ENCODE measurements at places on chromosomes 11 and 22.

- DNase-seq, result no peak
These were observed 281.0 kb upstream of the C11orf87 start for GRCh38 chr11:109140857-109141515.

GRCh38 chr11:111063726-111064517 lies 181.6 kb upstream of the POU2AF2 start:
- no peak for DNase-seq

- no peak for DNase-seq
These were observed 698 bp upstream of the ANAPC15 start for GRCh38 chr11:72112978-72113808.

- no peak for DNase-seq
These were observed 304.6 kb downstream of the OPCML start for GRCh38 chr11:133227632-133228111.

- no peak for DNase-seq
These were observed 392.5 kb downstream of the CTTN start for GRCh38 chr11:70790671-70791300.

GRCh38 chr22:32261306-32261705 lies 6.2 kb upstream of the SLC5A4 start:
- DNase-seq, result no peak

DNA sequence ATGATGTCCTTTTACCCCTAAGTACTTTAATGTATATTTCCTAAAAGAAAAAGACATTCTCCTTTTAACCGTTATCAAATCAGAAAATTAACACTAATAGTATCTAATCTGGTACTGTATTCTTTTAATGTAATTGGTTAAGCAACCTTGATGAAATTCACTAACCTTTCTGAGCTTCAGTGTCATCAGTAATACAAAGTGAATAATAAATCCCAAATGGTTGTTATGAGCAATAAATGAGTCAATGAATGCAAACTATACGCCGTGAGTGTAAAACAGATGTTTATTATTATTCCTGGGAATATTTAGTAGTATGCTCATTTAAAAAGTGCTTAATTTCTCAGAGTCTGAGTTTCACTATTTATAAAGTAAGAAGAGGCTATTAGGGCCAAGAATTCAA lies 21.5 kb downstream of the UEVLD start:
- no peak for DNase-seq

Measured in B cell (primary cell).